Hypothalamus (tissue), 51 donors: ENCODE measurements at places on chromosomes 2 and 18.

DNA sequence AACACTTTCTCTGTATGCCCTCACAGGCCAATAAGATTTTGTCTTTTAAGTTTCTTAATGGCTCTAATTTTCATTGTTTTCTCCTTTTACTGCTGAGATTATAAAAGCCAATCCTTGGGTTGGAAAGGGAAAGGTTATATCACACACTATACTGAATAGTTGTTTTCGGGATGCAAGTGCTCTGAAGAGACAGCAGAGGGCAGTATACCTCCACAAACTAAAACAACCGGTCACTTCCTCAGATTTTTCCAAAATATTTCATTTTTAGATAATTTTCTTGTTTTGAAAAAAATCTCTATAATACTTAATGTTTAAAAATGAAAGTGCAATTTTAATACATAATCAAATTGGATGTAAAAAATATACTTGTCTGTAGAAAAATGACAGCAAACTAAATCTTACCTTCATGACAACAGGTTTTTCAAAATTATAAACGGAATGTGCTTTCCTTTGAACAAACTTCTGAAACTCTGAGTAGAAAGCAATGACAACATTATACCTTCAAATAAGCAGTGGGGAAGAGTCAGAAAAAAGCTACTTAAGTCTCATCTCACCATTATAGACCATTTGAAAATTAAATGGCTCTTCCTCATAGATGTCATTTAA lies 82.7 kb downstream of the ORC4 start:
- no peak for DNase-seq

- no peak for DNase-seq
Observed at GRCh38 chr2:230664128-230664527, 48.5 kb upstream of the CAB39 start.

GRCh38 chr2:190343536-190344275 lies at the start of gene INPP1:
INPP1 (plus strand) TSS chr2:190343589; CDS start chr2:190360103, 16,514 bp downstream.
- DNase-seq = peak; percentile 48

GRCh38 chr18:43846299-43846698 lies 569.0 kb upstream of the SYT4 start:
- DNase-seq = no peak
